ENCODE measurements at places on chromosomes 3 and 15. TPM values are rescaled to one million over a fixed set of nuclear protein-coding genes. Genes with fewer than 3 reads are reported as not detected.
A peak's percentile ranks its signal among the peaks of the same experiment; 100 is the strongest.

MITF gene
- total RNA-seq = 10.4 TPM

DNA sequence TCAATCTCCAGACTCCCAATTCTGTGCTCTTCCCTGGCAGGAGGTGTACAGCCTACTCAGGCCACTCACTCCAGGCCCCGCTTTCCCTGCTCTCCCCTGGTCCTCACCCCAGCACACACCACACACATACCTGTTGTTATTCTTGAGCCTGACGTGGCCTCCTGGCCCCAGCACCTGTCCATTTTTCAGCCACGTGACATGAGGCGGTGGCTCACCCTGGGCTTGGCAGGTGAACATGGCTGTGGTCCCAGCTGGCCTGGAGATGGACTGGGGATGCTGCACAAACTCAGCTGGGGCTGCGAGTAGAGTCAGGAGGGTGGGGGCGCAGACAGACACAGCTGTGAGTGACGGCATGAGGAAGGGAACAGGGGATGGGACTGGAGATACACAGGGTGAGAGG, 27.3 kb downstream of the RNU5B-1 start:
- no peak overlapping the region for H3K4me3 ChIP-seq
- no peaks in the 10 kb centered on the region for H3K36me3 ChIP-seq
- no peaks in the 10 kb centered on the region for H3K27me3 ChIP-seq
- DNase-seq = peak; percentile 27
- H3K4me1 ChIP-seq = no peaks in the 10 kb centered on the region
- H3K27ac ChIP-seq = no peak overlapping the region

DNA sequence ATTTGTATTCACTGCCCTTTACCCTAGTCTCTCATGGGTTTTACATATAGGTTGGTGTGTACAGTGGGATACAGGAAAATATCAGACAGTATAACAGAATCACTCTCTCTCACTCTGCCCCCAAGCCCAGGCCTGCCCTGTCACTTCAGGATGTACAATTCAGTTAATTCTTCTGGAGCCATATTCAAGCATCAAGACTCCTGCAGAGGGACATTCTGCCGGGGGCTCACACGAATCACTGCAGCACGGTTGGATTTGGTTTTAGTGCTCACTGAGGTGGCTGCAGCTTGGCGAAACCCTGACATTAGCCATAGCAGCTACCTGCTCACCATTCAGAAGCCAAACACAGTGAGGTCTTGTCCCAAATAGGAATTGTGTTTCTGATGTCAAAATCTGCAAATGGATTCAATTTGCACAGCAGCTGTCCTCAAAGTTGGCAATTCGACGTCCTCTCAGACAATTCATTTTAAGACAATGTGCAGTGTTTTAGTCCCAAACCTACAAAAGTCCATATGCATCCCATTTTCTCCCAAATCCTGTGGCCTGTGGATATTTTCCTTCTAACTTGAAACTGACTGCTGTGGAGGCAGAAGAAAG, 82.9 kb downstream of the CHSY1 start:
- peak overlapping the region; percentile 89 for H3K27ac ChIP-seq
- no peak overlapping the region for H3K4me3 ChIP-seq
- H3K4me1 ChIP-seq = peaks cover 65% of the 10 kb centered on the region
- H3K27me3 ChIP-seq = no peaks in the 10 kb centered on the region

HDC gene
- total RNA-seq = 1.3 TPM

GRCh38 chr3:131007782-131008181, 18.8 kb downstream of the ASTE1 start:
- no peaks in the 10 kb centered on the region for H3K4me1 ChIP-seq
- no peak for DNase-seq
- H3K27me3 ChIP-seq = no peaks in the 10 kb centered on the region
- no peak overlapping the region for H3K27ac ChIP-seq

ARHGAP11A gene
- total RNA-seq = 7.3 TPM

DNA sequence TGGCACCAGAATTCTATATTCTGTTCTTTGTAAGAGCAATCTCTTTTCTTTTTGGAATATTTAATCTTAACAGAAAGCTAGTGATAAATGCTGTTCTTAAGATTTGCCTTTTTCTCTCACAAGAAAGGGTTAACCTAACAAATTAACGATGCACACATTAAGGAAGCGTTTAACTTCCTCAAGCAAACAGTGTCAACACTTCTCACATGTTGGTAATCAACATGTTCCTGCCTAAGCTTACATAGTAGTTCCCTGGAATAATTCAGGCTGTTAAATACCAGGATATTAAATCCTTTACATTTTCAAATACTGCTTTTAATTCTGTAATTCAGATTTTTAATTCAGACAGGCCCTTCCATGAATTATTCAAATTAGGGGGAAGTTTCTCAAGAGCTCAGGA, 67.4 kb upstream of the RPL35A start:
- no peak for DNase-seq
- peaks cover 33% of the 10 kb centered on the region for H3K36me3 ChIP-seq
- no peaks in the 10 kb centered on the region for H3K27me3 ChIP-seq
- H3K4me3 ChIP-seq = no peak overlapping the region
- H3K27ac ChIP-seq = peak overlapping the region; percentile 48

- DNase-seq = no peak
- H3K36me3 ChIP-seq = peaks cover 21% of the 10 kb centered on the region
- H3K4me1 ChIP-seq = peaks cover 11% of the 10 kb centered on the region
- H3K27me3 ChIP-seq = no peaks in the 10 kb centered on the region
- H3K4me3 ChIP-seq = no peak overlapping the region
- H3K27ac ChIP-seq = no peak overlapping the region
Observed at GRCh38 chr3:184239221-184239620, 9.5 kb downstream of the ALG3 start.

KCNMB3 gene
- 4.6 TPM for total RNA-seq

DNA sequence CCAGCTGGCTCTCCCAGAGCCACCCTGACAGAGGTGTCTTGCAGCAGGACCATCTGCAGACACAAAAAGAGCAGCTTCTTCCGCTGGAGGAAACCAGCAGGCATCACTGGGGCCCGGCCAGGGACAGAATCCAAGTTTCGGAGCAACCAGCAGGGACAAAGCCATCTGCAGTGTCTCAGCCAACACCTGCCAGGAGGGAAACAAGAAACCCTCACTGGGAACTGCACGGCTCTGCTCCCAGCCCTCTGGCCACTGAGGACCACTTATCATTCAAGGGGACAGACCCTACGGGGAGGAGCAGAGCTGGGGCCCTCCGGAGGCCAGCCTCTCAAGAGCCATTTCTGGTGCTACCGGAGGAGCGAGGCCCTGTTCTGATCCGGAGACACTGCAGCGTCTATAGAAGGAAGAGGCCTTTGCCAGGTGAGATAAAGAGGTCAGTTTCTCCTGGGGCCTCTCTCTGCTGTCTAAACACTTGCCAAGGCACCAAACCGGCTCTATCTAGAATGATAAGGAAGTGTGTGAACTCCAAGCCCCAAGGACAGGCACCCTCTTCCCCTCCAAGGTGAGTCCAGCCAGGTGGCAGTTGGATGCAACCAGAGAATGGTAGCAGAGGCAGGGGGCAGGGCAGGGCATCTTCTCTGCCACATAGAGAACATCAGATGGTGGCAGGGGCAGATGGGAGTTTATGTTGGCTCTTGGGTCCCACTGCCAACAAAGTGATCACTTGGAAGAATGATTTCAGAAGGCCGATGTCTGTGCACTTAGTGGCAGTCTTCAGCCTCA, 89.0 kb downstream of the CHSY1 start:
- peak; percentile 67 for DNase-seq
- peak overlapping the region; percentile 46 for H3K27ac ChIP-seq
- H3K36me3 ChIP-seq = no peaks in the 10 kb centered on the region

GRCh38 chr3:126732281-126733060, 28.4 kb downstream of the CHCHD6 start:
- no peaks in the 10 kb centered on the region for H3K4me1 ChIP-seq
- no peaks in the 10 kb centered on the region for H3K36me3 ChIP-seq
- no peaks in the 10 kb centered on the region for H3K27me3 ChIP-seq
- no peak overlapping the region for H3K4me3 ChIP-seq
- no peak overlapping the region for H3K27ac ChIP-seq

CDCP1 gene
- total RNA-seq = 3.2 TPM

RMDN3 gene
- 19.7 TPM for total RNA-seq

ZNF501 gene
- 5.0 TPM for total RNA-seq

CEP19 gene
- 3.1 TPM for total RNA-seq

DNA sequence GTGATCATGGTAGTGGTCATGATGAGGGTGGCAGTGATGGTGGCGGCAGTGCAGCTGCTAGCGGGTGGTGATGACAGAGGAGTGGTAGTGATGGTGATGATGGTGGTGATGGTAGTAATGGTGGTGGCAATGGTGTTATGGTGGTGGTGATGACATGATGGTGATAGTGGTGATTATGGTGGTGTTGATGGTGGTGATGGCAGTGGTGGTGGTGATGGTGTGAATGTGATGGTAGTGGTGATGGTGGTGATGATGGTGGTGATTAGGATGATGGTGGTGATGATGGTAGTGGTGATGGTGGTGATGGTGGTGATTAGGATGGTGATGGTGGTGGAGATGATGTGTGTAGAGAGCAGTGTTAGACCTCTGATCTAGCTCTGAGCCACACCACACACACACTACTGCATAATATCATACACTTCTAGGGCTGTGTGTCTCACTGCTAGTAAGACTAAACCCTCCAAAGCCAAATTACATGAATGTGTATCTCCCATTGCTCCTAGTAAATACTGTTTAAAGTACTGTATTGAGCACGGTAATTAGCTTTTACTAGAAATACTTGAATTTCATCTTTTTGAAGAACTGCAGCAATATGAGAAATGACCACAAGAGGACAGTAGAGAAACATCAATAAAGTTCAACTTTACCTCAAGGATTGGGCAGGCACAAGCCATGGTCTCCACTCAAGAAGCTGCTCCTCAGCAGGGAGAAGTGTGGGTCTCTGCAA, 28.8 kb downstream of the TMED3 start:
- H3K36me3 ChIP-seq = no peaks in the 10 kb centered on the region
- no peak for DNase-seq
- H3K4me3 ChIP-seq = no peak overlapping the region
- no peaks in the 10 kb centered on the region for H3K4me1 ChIP-seq
- H3K27ac ChIP-seq = no peak overlapping the region
- H3K27me3 ChIP-seq = no peaks in the 10 kb centered on the region

- peaks cover 6% of the 10 kb centered on the region for H3K4me1 ChIP-seq
- H3K27ac ChIP-seq = no peak overlapping the region
- H3K27me3 ChIP-seq = no peaks in the 10 kb centered on the region
- no peak overlapping the region for H3K4me3 ChIP-seq
- no peaks in the 10 kb centered on the region for H3K36me3 ChIP-seq
- DNase-seq = no peak
Observed at GRCh38 chr3:56899851-56900250, 98.1 kb upstream of the ARHGEF3 start.

GRCh38 chr3:186151077-186151971, 42.4 kb upstream of the ETV5 start:
- no peak for DNase-seq
- H3K4me3 ChIP-seq = no peak overlapping the region
- H3K27ac ChIP-seq = peak overlapping the region; percentile 44
- H3K4me1 ChIP-seq = peaks cover 11% of the 10 kb centered on the region

Data from spleen (tissue), 13 donors.